ENCODE measurements at places on chromosomes 6 and 20.

- peak; percentile 26 for DNase-seq
These were observed 7.6 kb downstream of the DHX35 start for GRCh38 chr20:38969708-38970107.

DNA sequence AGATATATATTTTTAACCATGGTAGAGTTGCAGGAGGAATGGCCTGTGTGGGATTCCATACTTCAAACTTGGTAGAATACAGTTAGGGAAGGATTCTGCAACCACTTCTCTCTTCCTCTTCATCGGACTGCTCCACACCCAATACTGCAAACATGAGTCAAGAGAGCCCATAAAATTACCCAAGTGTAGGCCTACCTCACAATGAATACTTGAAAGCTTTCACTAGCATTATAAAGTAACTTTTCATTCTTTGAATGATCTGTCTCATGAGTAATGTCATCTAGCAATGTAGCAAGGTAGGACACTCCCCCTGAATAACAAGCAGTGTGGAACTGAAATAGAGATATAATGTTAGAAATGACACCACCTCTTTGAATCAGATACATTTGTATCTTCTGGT lies 79.4 kb downstream of the FOXC1 start:
- peak; percentile 58 for DNase-seq

DNA sequence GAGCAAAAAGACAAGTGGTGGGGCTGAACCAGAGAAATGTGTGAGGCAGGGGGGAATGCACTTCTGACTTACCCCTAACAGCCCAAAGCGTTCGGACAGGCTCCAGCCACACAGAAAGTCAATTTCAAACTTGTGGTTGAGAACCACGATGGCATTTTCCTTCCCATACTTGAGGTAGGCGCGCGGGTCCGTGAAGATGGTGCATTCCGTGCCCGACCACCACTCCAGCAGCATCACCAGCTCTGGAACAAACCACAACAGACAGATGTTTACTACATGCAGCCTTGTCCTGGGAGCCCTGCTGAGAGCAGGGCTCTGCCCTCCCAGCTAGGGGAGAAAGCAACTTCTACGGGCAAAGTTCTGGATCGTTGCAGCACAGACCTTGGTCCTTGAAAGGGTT lies 107.7 kb downstream of the AGPAT4 start:
- DNase-seq: no peak

DNA sequence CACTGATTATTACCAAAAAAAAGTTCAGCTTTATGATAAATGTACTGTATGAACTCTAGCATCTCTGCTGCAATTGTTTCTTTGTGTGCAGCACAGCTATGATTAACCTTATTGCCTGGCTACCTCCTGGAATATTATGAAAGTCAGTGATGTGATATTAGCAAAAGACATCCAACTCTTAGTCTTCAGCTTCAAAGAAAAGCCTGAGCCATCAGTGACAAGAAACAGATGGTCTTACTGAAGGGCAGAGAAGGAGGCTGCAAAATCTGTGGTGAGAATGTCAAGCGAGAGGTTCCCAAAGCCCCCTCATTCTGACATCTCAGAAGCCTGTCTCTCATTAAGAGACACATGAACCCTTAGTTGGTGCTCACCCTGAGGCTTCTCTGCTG lies 89.4 kb upstream of the TNFAIP3 start:
- DNase-seq: peak; percentile 21

- DNase-seq: no peak
These were observed 54.0 kb upstream of the SMOC2 start for GRCh38 chr6:168386973-168387372.
